ENCODE measurements at places on chromosomes 11 and 22.

DNA sequence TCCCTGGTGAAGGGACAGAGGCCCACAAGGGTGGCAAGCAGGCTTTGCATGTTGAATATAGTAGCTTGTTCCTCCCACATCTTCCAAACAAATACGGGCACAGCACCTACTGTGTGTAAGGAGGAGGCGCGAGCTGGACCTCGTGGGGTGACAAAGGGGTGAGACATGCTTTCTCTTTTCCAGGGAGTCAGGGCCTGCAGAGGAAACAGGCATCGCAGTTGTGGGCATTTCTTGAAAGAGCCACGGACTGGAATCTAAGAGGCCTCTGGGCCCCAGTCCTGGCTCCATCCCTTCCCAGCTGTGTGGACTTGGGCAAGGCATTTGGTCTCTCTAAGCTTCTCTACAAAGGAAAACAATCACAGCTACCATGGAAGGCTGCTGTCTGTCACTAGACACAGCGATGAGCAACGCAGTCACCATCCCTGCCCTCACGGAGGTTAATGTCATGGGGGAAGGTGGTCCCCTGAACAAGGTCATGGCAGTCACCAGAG is 13.0 kb upstream of the CDC42EP1 start:
- DNase-seq: no peak

DNA sequence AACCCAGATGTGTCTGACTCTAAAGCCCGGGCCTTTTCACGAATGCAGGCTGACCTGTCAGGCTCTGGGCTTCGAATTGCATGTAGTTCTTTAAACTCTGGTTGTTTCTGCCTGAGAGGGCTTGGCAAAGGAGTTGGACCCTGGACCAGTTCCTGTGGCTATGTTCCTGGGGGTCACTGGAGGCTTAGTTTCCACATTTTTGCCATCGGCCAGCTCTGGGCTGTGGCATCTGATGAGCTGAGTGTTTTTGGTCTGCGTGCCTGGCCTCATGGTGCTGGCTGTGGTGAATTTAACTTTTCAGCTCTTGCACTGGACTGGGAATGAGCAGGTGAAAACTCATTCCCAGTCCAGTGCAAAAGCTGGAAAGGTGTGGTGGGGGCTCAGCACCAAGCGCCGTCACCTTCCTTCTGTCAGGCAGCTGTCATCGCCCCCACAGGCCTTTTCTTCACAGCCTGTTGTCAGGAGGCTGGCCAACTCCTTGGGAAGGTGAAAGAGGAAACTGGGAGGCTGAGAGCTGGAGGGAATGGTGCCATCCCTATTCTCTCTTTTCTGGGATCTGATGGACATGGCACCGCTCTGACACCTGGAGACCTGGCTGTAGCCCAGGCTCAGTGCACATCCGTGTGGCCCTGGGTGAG is 123.6 kb downstream of the ADAMTS15 start:
- no peak for DNase-seq

DNA sequence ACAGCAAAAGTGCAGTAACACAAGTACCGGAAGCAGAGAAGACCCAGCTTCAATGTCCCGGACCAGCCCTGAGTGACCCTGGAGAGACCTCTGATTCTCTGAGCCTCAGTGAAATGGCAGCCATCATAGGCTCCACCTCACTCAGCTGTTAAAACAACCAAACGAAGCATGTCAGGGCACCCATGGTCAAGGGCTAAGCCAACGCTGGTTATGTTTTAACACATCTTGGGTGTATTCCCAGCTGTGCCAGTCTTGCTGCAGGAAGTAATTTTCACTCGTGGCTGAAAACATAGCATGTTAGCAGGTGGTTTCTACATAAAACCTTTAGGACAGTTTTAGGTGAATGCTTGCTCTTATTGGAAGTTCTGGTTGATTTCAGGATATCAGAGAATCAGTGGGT is 30.9 kb downstream of the LMO2 start:
- DNase-seq: peak; percentile 73

DNA sequence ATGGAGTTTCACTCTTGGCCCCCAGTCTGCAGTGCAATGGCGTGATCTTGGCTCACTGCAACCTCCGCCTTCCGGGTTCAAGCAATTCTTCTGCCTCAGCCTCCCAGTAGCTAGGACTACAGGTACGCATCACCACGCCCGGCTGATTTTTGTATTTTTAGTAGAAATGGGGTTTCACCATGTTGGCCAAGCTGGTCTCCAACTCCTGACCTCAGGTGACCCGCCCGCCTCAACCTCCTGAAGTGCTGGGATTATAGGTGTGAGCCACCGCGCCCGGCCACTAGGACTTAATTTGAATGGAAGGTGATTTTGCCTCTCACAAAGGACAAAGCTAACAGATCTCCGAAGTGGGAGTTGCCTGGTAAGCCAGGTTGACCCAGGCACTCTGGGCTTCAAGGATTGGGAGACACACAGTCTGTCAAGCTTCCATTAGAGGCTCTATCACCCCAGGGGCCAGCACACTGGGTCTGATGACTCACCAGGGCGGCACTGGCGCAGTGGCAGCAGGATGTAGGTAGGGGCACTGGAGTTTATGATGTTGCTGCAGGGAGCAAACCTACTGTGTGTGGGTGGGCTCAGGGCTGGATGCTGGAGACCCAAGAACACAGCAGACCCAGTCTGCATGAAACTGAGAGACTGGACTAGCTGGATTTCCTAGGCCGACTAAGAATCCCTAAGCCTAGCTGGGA is 17.8 kb upstream of the KCTD14 start:
- no peak for DNase-seq

DNA sequence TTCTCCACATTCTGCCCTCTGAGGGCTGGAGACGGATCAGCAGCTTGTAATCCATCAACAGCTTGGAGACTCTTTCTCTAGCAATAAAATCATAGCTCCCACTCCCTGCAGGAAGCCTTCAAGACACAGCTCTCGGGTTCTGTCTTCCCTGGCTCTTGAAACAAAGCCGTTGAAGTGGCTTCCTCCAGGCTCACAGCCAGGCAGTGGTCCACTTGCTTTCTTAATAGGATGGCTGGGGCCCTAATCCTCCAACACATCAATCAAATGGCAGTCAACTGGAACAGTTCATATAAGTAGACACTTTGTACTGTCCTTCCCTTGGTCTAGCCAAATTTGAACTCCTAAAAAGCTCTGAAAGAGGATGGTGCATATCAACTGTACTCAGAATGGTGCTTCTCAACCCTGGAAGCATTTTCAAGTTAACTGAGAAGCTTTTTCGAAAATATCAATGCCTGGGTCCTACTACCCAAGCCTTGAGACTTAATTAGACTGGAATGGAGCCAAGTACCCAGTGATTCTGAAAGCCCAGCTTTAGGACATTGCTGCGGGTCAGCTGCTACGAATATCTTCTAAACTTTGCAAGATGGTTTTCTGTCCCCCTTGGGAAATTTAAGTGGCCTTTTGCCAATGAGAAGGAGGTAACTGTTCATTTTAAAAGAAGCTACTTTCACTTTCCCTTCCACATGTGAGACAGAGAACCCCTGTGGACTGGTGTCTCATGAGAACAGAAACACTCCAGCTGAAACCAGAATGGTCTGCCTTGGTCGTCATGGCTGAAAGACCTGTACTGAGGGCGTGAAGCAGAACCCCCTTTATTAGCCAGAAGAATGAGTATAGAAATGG is 74.7 kb downstream of the SC5D start:
- DNase-seq: no peak

- DNase-seq: no peak
These were observed 6.6 kb downstream of the HOATZ start for GRCh38 chr11:111521135-111521534.

- DNase-seq: peak; percentile 44
These were observed 168.5 kb downstream of the ARHGAP42 start for GRCh38 chr11:100855466-100856067.

- no peak for DNase-seq
These were observed 39.8 kb downstream of the OR6Q1 start for GRCh38 chr11:58070585-58070984.

DNA sequence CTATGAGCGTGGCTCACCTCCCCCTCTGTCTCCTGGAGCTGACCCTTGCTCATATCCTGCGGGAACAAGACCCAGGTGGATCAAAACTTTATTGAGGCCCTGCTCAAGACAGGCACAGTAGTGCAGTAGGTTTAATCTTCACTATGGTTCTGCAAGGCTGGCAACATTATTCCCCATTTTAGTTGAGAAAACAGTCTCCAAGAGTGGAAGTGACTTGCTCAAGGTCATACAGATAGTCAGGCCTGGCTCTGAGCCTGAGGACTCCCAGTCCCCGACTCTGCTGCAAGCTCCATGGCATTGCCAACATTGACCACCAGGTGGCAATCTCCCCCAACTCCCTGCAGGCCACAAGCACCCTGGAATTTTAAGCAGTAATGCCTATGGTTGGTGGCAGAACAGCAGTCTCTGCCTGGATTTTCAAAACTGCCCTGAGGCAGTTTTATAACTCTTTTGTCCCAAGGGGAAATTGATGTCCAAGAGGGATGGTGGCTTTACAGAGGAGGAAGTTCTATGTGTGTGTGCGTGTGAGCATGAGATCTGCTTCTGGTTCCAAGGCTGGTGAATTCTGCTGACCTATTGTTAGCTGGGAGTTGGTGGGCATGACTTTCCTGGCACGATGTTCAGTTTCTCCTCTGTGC is 34.1 kb downstream of the NEU3 start:
- DNase-seq: peak; percentile 71

GRCh38 chr22:47495110-47495509 is 732.7 kb downstream of the TBC1D22A start:
- no peak for DNase-seq

DNA sequence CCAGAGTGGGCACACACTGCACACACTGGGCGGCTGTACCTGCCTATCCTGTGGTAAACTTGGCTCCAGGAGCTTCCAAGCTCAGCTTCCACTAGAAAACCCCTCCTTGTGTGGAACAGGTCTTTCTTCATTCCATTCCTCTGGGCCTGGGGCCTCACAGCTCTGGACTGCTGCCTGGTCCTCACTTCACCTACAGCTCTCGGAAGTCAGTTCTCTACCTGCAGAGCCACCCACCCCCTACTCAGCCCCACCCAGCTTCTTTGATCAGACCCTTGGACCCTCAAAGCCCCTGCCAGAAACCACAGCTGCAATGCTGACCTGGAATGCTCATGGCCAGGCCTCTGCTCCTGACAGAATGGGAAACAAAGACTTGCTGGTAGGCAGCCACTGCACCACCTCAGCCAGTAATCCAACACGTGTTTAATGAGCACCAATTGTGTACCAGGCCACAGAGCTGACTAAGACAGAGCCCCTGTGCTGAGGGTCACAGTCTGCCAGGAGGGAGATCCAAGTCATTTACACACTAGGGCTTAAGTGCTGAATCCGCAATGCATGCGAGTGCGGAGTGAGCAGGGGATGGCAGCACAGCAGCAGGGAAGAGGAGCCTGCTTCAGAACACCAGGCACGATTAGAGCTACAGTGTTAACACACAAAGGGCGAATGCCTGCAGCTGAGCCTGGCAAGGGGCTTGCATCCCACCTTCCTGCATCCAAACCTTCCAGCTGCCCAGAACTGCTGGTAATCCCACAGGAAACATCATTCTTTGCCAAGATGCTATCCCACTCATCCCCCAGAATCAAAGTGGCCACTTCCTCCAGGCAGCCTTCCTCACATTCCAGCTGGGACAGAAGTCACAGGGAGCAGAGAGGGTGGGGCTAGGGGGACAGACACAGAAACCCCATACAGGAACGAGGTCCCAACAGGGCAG is 4.6 kb downstream of the GNB1L start:
- no peak for DNase-seq

DNA sequence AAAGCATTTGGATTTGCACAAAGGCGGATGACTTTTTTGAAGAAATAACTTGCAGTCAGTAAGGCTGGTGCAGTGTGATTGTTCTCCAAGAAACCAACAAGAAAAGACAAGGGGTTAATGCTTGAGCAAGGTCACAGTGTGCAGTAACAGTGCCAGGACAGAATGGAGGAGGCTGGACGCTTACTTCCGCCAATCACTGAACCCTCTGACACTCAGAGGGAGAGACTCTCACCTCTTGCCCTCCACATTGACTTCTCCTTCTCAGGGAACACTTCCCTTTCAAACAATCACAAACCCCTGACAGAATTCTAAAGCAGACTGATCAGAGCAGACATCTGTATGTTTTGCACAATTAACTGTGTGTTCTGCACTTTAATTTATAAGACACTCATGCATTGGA is 228.4 kb downstream of the BLID start:
- no peak for DNase-seq

GRCh38 chr11:130634961-130635473 is 186.6 kb downstream of the ADAMTS15 start:
- DNase-seq: peak; percentile 5

- DNase-seq: no peak
These were observed 231.0 kb downstream of the DDX10 start for GRCh38 chr11:108895579-108896480.

DNA sequence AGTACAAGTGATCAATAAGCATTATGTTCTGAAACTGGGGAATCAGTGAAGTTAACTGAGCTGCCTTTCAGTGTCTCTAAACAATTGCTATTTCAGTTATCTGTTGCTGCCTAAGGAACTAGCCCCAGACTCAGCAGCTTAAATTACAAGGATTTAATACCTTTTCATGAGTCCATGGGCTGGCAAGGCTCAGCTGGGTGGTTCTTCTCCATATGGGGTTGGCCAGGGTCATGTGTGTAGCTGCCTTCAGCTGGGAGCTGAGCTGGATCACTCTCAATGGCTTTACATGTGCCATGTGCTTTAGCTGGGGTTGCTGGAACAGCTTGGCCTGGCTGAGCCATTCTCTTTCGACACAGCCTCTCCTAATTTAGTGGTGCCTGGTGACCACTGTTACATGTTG is 295.0 kb upstream of the NCAM1 start:
- no peak for DNase-seq

DNA sequence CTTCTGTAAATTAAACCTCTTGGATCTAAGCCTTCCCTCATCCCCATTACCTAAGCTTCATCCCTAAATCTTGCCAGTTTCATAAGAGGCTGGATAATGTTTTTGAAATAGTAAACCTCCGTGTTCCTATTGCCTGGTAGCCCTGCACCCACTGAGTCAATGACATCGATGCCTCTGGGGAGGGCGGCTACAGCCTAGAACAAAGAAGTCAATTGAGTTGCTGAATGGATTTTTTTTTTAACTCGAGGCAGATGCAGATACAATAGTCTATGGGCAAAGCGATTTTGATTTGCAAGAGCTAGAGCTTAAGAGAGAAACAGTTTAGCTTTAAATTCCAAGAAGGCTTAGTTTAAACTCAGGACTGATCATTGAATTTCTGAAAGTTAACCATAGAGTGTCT is 121.3 kb downstream of the NECTIN1 start:
- DNase-seq: no peak

DNA sequence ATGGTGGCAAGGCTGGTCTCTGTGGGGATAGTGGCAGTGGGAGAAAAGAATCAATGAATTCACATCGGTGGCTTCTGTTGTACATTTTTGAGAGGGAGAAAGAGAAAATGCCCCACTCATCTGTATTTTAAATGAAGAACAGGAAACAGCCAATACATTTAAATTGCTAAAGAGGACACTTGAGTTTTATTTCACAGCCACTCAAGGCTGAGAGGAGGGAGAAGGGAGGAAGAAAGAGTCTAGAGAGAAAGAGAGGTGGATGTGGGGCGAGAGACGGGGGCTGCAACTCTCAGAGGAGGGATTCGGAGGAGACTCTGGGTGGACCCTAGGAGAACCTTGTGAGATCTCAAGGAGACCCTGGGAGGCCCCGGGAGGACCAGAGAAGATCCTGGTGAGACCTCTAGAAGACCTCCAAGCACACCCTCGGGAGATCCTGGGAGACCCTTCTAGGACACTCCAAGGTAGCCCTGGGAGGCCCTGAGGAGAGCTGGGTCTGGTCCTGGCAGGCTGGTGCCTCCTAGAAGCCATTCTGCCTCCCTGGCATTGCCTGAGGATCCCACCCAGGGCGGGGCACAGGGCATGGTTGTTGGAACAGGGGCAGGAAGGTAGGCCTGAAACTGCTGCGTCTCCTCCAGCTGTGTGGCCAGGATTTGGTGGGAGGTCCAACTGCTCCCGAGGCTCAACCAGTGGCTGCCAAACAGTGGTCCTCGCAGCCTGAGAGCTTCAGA is 91.0 kb upstream of the SHISAL1 start:
- no peak for DNase-seq

GRCh38 chr11:4983841-4984240 is 10.8 kb upstream of the OR51L1 start:
- no peak for DNase-seq
